ENCODE measurements at places on chromosomes 2 and 18.

DNA sequence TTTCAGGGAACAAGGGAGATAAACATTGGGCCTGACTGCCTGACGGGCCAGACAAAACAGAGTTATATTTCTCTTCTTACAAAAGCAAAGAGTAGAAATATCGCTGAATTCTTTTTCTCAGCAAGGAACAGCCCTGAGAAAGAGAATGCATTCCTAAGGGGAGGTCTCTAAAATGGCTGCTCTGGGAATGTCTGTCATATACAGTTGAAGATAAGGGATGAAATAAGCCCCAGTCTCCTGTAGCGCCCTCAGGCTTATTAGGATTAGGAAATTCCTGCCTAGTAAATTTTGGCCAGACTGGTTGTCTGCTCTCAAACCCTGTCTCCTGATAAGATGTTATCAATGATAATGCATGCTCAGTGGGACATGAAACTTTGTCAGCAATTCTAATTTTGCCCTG lies 134.9 kb upstream of the CNTNAP5 start:
- DNase-seq: no peak

DNA sequence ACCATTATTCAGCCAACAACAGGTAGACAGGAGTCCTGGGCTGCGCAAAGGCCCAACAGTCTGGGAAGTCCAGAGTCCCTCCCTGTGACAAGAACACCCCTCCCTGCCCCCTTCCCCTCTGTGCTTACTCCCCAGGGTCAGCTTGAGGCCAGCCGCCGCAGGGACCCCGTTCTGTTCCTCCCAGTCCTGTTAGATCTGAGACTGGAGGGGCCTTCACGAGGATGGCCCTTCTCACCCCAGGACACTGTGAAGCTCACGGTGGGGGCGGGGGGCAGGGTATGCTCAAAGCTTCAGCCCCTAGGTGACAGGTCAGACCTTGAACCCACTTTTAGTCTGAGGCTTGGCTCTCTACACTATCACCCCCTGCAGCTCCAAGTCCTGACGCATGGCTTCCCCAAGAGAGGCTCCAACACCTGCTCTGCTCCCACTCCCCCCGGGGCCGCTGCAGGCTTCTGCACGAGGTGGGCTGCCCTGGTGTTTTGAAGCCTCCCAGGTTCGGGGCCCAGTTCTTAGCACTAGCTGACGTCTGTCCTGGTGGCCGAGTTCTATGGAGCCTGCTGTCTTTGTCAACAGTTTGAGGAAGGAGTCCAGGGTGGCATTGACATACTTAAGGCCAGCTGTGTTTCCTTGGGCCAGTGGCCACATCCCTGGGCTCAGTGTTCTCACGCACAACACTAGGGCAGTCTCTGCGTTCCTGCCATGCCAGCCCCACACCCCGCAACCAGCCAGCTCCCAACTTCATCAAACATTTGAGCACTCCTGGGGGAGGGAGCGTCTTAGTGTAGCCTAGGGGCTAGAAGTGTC lies 37.2 kb upstream of the HPCAL1 start:
- peak; percentile 48 for DNase-seq

DNA sequence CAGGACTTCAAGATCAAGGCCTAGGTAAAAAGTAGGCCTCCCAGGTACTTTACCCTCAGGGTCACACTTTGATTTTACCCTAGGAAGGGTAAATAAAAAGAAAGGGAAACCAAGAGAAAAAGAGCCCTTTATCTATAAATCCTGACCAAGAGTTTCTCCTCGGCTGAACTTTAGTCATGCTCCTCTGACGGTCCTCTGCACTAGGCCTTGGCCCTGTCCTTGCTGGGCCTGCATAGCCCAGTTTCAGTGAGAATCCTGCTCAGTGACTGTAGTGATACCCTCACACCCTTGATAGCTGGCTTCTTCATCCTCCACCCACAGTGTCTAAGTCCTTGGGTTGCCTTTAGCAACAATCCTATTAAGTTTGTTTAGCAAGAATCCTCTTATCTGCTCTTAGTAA lies 20.5 kb upstream of the ITSN2 start:
- no peak for DNase-seq

GRCh38 chr18:13511961-13512577 lies 214.3 kb downstream of the FAM210A start:
- no peak for DNase-seq

- no peak for DNase-seq
These were observed 3.0 kb upstream of the FOSL2 start for GRCh38 chr2:28389399-28390240.

DNA sequence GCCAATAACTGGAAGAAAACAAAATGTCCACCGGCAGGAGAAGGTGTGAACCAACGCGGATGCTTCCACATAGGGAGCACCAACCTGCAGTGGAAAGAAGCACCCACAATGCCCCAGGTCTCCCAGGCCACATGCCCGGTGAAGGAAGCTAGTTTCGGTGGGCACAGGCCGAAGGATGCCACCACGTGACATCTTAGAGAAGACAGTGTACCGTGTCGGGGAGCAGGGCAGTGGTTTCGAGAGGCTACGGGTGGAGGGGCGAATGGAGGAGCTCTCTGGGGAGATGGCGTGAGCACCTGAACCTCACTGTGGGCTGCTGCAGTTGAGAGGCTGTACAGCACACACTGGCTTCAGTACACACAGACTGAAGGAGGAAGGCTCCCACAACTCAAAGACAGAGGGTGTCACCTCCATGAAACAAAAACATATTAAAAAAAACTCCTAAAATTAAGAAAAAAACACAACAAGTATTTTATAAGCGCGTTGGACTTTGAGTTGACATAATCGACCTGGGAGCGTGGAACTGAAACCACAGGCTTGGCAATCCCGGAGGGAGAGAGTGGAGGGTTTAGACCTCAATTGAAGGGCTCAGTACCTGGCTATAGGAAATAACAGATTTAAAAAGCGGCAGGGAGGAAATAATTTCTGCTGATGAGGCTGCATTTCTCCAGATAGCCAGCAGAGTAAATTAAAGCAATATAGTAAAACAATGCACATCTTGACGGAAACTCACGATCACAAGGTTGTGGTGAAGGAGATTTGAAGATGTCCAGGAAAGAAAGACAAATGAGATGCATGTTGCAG lies 160.1 kb downstream of the RTP5 start:
- DNase-seq: peak; percentile 45

DNA sequence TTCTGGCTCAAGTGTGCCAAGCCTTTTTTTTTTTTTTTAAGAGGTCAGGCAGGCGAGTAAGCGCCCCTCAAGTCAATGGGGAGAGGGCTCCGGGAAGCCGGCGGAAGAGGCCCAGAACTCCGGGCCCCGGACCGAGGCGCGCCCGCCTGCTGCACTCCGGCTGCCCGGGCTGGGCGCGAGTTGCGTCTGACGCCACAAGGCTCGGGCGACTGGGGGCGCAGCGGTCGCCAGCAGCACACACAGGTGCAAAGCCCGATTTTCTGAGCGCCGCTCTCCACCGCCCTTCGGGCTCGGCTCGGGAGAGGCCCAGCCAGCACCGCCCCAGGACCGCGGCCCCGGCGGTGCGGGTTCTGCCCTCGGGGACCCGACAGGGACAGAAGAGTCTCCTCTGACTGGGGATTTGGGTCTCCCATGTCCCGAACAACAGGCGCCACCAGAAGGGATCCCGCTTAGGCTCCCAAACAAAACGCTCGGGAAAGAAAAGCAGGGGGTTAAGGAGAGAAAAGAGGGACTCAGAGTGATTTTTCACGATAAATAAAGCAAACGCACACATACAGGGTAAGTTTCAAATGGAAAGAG lies 787 bp downstream of the ERBB4 start:
- DNase-seq: peak; percentile 58

DNA sequence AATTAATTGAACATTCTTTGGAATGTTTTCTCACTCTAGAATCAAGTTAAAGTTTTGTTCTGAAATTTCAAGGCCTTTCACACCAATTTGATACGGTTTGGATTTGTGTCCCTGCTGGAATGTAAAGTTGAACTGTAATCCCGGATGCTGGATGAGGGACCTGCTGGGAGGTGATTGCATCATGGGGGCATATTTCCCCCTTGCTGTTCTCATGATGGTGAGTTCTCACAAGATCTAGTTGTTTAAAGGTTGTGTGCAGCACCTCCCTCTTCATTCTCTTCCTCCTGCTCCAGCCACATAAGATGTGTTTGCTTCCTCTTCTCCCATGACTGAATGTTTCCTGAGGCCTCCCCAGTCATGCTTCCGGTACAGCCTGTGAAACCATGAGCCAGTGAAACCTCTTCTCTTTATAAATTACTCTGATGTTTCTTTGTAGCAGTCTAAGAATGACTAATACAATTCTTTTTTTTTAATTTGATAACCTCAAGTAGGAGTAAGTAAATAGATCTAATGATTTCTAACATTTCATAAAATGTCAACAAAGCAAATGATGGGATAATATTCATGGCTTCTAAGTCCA lies 144.2 kb upstream of the CDH7 start:
- no peak for DNase-seq

DNA sequence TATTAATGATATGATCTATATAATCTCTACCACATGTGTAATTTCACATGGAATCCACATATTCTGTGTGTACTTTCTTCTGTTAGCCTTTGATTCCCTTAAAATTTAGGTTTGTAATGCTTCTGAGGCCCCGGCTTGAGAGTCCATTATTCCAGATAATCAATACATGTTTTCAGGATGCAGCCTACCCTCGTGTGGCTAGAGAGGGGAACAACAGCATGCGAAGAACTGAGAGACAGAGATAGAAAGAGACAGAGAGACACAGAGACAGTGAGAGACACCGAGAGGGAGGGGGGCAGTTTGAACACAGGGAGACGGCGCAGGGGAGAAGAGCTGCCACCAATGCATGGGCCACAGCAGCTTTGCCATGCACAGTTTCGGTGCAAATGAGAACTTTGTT lies 185.4 kb downstream of the SNTG2 start:
- DNase-seq: no peak

- DNase-seq: no peak
These were observed 38.4 kb upstream of the PPP1R1C start for GRCh38 chr2:181947273-181947672.
